ENCODE measurements at places on chromosomes 4 and X. TPM values are rescaled to one million over a fixed set of nuclear protein-coding genes. Genes with fewer than 3 reads are reported as not detected.
A peak's percentile ranks its signal among the peaks of the same experiment; 100 is the strongest.

The LEF1 gene
- total RNA-seq = 4.5 TPM

DNA sequence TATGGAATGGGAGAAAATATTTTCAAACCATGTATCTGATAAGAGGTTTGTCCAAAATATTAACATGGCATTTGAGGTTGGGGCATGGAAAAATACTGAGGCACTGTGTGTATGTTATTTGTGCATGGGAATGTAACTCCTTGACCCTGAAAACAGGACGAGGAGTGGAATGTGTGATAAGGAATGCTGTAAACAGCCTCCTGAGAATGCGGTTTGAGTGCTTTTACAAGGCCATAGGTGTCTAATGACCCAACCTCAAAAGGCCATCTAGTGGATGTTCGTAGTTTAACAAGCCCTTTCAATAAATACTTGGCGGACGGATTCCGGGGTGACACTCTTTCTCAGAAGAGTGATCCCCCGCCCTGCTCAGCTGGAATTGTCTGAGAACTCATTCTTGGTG is 162.9 kb upstream of the USP9X start:
- DNase-seq = no peak

- peak; percentile 44 for DNase-seq
These were observed 21.6 kb downstream of the C4orf50 start for GRCh38 chr4:5996641-5997040.

GRCh38 chr4:39631700-39632079 is 7.0 kb downstream of the SMIM14 start:
- DNase-seq = no peak

DNA sequence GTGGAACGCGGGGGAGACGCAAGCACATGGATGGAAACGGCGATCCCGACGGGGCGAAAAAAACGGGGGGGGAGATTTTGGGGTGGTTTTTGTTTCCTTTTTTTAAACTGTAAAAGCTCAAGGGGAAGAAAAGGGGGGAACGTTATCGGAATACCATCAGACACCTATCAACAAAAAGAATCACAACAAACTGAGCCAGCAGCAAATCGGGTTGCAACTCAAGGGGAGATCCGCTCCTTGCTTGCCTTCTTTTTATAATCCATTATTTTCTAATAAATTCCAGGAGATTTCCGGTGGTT is 616 bp downstream of the MAML3 start:
- no peak for DNase-seq

GRCh38 chr4:98958065-98958464 is 29.1 kb upstream of the EIF4E start:
- no peak for DNase-seq

DNA sequence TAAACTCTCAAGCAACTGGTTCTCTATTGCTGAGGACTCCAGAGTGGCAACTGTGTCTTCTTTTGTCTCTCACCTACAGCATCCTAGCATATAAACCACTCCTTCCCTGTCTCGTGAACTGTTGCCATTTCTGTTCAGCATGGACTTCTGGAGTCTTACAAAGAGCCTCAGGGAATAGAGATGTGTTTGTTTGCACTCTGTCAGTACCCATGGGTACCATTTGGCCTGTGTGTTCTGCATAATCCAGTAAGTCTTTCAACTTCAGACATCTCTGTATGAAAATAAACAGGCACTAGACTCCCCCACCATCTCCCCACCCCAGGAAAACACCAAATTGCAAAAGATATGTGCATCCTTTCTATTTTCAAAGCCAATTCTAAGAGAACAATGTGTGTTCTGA is 1351.6 kb upstream of the PABPC4L start:
- DNase-seq = no peak

Measured in cardiac septum (tissue), 1 donor.